ENCODE measurements at places on chromosomes 3 and 15.

DNA sequence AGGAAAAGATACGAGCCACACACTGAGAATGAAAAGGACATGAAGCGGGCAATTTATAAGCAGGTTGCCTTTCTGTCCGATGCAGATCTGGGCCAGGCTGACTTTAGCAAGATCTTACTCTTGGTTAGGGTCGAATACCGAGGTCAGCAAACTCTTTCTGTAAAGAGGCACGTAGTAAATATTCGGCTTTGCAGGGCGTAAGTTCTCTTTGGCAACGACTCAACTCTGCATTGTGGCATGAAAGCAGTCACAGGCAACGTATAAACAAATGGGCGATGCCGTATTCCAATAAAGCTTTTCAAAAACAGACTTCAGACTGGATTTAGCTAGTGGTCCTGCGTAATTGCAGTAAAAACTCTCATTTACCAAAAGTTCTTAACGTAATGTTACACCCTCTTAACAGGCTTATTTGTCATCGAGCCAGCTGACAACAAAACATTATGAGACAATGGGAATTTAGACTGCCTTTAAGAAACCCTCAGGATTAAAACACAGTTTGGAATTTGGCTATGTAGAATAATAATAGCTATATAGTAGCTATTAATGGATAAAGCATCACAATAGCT lies 13.1 kb upstream of the RPL35A start:
- DNase-seq, result no peak

GRCh38 chr3:73848173-73848906 lies 223.6 kb upstream of the PDZRN3 start:
- DNase-seq, result no peak

GRCh38 chr3:170680593-170680992 lies 94.7 kb upstream of the SLC7A14 start:
- no peak for DNase-seq

DNA sequence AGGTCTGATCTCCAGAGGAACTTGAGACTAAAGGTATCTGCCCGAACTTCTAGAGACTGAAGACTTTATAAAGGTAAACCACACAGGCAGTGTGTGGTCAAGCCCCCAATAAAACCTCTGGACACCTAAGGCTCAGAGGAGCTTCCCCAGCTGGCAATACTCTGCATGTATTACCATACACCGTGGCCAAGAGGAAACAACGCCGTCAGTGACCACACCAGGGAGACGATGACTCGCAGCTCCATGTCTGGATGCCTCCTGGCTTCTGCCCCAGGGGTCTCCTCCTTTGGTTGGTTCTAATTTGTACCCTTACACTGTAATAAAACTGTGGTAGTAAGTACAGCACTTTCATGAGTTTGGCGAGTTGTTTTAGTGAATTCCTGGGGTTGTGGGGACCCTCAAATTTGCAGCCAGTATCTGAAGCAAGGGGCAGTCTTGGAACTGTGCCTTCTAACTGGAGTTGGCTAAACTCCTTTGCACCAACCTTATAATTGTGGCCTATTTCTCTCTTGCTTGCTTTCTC lies 32.1 kb upstream of the BCL2L10 start:
- DNase-seq, result no peak

GRCh38 chr3:197878427-197878826 lies 71.6 kb upstream of the RPL35A start:
- DNase-seq, result no peak

DNA sequence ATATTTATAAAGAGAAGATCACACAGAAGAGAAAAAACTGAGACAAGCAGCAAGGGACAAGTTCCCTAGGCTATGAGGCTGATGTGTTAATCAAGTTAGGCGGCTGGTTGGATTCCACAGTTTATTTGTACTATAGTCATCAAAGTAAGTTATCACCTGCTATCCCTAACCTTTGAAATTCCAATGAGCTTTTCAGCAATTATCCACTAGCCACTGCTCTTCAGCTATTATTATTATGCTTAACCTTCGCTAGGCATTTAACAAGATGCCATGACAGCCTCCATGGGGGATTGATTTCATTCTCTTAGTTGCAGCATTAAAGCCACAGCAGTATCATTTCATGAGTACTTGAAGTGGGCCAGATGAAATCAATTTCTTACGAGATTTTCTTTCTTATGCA lies 699.5 kb upstream of the NAALADL2 start:
- DNase-seq, result no peak

- no peak for DNase-seq
Measured at GRCh38 chr3:123369085-123369484, 79.8 kb downstream of the ADCY5 start.

- DNase-seq, result peak; percentile 87
Measured at GRCh38 chr15:101126618-101127505, 125.0 kb downstream of the CHSY1 start.

GRCh38 chr3:125160606-125161371 lies 51.8 kb downstream of the SLC12A8 start:
- DNase-seq, result no peak

DNA sequence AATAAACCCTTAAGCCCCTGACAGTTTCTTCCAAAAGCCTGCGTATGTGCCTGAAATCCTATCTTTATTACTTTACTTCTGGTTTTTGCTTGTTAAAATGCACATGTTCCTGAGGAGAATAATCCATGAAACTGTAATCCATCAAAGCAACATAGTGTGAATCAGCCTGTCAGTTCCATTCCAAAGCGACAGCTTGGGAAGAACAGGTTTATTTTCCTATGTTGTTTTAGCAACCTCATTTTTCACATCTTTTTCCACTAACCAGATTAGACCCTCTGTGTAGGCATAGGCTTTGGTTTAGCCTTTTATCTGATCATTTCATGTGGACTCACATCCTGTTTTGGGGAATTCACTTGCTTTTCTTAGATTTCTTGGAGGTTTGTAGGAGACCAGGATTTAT lies 988.0 kb downstream of the SQOR start:
- no peak for DNase-seq

GRCh38 chr3:45317710-45318109 lies 70.7 kb upstream of the LARS2 start:
- DNase-seq, result no peak

DNA sequence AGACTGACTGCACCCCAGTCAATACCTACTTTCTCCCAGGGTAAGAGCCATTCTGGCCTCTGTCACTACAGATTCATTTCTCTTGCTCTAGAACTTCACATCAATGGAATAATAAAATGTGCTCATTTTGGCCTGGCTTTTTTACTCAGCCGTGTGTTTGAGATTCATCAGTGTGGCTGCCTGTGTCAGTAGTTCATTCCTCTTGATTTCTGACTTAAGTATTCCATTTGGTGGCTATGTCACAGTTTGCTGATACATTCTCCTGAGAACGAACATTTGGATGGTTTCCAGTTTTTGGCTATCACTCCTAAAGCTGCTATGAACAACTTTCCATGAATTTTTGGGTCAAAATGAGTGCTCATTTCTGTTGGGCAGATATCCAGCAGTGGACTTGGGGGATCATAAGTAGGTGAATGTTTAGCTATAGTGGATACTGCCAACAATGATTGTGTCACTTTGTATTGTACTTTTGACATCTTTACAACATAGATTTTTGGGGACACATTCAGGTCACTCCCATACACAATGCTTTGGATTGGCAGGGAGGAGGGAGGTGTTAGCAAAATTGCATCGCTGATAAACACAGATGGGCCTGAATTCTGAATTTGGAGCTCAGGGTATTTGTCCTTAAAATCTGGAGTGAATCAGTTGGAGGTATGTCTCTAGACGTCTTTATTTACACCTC lies 19.8 kb upstream of the FAM107A start:
- no peak for DNase-seq

All from NCI-H2171 (cell line).